ENCODE measurements at places on chromosomes 3 and 15.
A peak's percentile ranks its signal among the peaks of the same experiment; 100 is the strongest.

GRCh38 chr15:101451846-101452245, 37.7 kb downstream of the PCSK6 start:
- no peak for DNase-seq

DNA sequence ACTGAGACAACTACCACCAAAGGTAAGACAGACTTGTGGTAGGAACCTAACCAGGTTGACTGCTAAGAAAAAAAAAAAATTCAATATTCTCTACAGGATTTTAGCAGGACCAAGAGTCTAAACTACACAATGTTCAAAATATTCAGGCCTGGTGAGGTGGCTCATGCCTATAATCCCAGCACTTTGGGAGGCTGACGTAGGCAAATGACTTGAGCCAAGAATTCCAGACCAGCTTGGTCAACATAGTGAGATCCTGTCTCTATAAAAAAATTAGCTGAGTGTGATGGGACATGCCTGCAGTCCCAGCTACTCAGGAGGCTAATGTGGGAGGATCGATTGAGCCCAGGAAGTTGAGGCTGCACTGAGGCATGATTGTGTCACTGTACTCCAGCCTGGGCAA, 341.6 kb upstream of the WNT5A start:
- DNase-seq = no peak

DNA sequence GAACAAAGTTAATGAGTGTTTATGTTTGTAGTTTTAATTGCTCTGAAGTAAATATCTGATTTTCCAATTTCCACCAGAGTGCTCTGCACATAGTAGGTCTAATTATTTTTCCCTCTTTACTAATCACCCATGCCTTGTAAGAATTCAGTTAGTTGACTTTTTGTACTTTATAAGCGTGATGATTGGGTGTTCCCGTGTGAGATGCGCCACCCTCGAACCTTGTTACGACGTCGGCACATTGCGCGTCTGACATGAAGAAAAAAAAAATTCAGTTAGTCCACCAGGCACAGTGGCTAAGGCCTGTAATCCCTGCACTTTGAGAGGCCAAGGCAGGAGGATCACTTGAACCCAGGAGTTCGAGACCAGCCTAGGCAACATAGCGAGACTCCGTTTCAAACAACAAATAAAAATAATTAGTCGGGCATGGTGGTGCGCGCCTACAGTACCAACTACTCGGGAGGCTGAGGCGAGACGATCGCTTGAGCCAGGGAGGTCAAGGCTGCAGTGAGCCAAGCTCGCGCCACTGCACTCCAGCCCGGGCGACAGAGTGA, 507 bp upstream of the VHL start:
- DNase-seq = no peak

GRCh38 chr3:46979958-46980497, 562 bp downstream of the NBEAL2 start:
- DNase-seq = no peak

- no peak for DNase-seq
Measured at GRCh38 chr3:65776494-65776893, 262.2 kb downstream of the MAGI1 start.

DNA sequence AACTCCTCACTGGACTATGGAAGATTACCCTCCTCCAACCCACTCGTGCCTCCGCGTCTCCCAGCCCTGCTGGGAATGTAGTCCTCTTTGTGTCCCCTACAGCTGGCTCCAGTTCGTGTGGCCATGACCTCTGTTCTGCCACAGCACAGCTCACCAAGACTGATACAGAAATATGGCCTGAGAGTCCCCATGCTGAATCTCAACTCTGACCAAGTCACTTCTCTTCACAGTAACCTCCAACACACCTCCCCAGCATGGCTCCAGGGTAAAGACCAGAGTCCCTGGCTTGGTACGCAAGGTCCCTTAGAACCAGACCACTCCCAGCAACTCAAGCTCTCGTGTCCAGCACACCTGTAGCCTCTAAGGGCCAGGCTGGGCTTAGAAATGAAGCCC, 2.3 kb upstream of the COL7A1 start:
- no peak for DNase-seq

GRCh38 chr3:48997714-48998637, 7.9 kb downstream of the P4HTM start:
- DNase-seq = no peak

- DNase-seq = no peak
Measured at GRCh38 chr15:68154923-68155559, 50.1 kb downstream of the CALML4 start.

DNA sequence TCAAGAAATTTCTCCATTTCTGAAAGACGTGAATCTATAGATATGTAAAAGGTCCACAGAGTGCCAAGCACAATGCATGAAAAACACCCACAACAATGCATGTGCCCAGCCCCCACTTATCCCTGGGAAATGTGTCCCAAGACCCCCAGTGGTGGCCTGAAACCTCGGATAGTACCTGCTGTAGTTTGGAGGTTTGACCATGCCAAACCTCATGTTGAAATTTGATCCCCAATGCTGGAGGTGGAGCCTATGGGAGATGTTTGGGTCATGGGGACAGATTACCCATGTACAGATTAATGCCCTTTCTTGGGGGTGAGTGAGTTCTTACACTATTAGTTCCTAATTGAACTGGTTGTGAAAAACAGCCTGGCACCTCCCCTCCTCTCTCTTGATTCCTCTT, 21.4 kb upstream of the MYZAP start:
- no peak for DNase-seq

DNA sequence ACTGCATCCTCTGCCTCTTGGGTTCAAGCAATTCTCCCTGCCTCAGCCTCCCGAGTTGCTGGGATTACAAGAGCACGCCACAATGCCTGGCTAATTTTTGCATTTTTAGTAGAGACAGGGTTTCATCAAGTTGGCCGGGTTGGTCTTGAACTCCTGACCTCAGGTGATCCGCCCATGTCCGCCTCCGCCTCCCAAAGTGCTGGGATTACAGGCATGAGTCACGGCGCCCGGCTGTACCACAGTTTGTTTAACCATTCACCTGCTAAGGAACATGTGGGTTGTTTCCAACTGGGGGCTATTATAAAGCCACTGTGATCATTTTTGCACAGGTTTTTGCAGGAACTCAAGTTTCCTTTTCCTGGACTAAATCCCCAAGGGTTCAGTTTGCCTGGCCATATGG, 123.2 kb upstream of the RAP2B start:
- no peak for DNase-seq

DNA sequence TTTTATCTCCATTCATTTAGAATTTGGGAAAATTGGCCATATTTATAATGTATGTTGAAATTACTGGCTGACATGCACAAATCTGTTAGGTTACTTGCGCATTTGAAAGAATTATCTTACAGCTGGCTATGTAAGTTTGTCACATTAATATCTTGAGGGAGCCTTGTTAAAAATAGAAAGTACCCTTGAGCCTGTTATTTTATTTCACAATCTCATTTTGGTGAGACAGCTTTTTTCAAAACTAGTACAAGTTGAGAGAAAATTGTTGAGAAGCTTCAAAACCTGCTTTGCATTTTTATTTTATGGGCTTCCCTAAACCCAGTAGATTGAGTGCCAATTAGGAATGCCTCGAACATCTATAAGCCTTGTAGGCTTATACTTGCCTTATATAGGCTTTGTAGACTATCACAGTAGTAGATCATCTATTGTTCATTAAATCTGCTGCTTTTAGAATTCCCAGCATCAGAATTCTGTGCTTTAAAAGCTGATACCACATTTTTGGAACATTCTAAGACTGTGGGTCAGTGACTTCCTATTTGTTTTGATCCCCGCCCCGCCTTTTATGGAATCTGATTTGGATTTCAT, 6.3 kb downstream of the IDH3A start:
- no peak for DNase-seq

GRCh38 chr3:1953536-1953935, 145.1 kb upstream of the CNTN4 start:
- DNase-seq = no peak

- no peak for DNase-seq
Measured at GRCh38 chr3:147812186-147812911, 403.2 kb downstream of the ZIC1 start.

DNA sequence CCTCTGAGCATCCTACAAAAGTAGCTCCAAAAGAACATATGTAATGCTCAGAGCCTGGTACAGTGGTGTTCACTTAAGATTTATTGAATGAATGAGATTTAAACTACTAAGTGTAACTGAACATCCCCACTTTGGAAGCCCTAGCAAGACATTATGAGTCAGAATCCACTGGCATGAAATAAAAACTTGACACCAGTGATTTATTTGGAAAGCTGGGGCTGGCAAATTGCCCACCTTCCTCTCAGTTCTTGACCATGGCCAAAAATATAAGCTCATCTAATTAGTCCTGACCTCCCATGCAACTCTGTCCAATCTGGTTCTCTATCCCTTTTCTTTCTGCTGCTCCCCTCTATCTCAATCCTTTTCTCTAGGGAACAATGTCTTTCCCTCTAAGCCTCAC, 418.0 kb downstream of the PLCL2 start:
- no peak for DNase-seq

GRCh38 chr15:34114215-34114614, 12.3 kb downstream of the PGBD4 start:
- DNase-seq = no peak

GRCh38 chr3:146646261-146646660, 41.1 kb upstream of the PLSCR5 start:
- DNase-seq = no peak

- no peak for DNase-seq
Measured at GRCh38 chr15:78109156-78109555, 16.8 kb downstream of the SH2D7 start.

- DNase-seq = peak; percentile 74
Measured at GRCh38 chr3:49805367-49805782, 2.3 kb downstream of the INKA1 start.

DNA sequence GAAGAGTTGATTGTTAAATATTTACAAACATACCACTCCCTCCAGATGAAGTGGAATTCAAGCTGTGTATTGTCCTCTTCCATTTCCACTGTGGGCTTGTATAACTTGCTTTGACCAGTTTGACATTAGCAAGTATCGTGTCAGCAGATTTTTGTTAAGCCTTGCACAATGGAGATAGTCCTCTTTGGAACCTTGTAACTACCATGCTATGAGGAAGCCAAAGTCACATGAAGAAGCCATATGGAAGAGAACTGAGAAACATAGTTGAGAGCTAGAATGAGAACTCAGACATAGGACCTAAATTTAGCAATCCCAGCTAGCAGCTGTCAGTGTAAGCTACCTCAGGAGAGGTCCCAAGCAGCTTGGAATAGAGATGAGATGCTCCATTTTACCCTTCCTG, 889.2 kb downstream of the PDCD6IP start:
- no peak for DNase-seq

DNA sequence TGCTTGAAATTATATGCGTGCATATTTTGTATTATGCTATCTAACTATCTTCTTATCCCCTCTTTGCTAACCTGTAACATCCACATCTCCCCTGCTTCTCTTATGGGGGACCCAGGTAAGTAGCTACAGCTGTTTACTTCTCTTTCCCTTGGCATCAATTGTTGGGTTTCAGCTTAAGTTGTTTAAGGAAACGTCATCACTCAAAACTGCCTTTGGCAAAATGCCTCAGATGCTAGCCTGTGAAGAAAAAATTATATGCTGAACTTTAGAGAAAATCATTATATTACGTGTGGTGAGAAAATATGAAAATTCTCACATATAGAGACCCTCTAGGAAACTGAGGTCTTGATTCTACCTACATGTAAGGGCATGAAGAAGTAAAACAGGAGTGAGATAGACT, 447.0 kb upstream of the NECTIN3 start:
- no peak for DNase-seq

DNA sequence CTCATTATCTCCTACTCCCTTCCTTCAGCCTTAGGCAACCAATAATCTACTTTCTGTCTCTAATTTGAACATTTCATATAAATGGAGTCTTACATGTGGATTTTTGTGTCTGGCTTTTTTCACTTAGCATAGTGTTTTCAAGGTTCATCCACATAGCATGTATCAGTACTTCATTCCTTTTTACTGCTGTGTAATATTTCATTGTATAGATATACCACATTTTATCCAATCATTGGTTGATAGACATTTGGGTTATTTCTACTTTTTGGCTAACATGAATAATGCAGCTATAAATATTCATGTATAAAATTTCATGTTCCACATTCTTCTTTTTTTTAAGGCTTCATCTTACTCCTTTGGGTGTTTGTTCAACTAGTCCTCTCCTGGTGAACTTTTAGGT, 20.2 kb downstream of the DBR1 start:
- no peak for DNase-seq

- DNase-seq = no peak
Measured at GRCh38 chr3:111762537-111762936, 96.5 kb upstream of the PHLDB2 start.

- DNase-seq = no peak
Measured at GRCh38 chr15:58467121-58467721, 35.4 kb downstream of the LIPC start.

GRCh38 chr3:108311797-108312196, 15.4 kb downstream of the HHLA2 start:
- DNase-seq = no peak

DNA sequence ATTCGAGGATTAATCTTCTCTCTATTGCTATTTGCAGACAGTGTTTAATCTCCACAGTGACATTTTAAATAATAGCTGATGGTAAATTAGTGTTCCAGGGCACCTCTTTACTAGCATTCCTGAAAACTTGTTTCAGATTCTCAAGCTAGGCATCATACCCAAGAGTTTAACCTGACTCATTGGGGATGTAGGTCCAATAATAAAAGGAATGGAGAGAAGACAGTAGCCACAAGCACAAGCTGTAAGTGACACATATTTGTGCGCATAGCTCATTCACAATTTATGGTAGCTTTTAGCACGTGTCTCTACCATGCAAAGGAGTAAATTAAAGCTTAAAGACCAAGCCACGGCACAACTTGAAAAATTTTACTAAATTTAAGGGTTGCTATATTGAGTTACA, 171.3 kb upstream of the FAM3D start:
- no peak for DNase-seq

DNA sequence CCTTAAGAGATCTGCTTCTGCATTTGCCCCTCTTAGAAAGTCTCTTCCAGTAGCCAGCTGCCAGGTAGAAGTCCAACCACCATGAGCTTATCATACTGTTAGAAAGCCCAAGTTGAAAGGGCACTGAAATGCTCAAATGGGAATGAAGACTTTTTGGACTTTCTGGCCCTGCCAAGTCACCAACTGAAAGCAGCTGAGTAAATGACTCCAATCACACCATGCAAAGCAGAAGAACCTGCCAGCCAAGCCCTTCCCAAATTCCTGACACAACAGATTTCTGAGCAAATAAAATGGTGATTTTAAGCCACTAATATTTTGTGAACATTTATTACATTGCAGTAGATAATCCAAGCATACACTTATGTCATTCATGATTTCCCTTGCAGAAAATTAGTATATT, 2.1 kb upstream of the CMTM8 start:
- DNase-seq = no peak

Data from thoracic aorta (tissue), 2 donors.